Gastrocnemius medialis (tissue), 4 donors: ENCODE measurements at places on chromosomes 5 and 9.
A peak's percentile ranks its signal among the peaks of the same experiment; 100 is the strongest.

DNA sequence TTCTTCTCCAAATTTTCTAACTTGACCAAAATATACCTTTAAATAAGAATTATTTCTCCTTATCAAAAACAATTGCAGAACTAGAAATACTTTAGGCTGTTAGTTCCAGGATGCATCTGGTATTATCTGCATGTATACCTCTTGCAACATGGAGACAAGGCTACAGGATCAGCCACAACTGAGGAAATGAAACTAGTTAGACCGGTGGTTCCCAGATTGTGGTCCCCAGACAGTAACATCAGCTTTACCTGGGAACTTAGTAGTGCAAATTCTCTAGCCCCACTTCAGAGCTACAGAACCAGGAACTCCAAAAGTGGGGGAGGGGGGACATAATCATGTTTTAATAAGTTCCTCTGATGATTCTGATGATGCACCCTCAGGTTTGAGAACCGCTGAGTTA, 61.6 kb upstream of the C9orf72 start:
- DNase-seq = no peak

GRCh38 chr9:124710766-124711165, 60.3 kb downstream of the NR6A1 start:
- no peak for DNase-seq

DNA sequence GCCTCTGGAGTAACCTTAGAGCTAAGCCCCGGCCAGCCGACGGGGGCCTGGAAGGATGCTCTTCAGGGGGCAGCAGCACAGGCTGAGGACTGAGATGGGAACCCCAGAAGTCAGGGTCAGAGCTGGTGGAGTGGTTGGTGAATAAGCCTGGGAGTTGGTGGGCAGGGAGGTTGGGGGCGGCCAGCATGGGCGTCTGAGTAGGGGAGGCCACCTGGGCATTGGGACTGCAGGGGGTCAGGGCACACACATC, 14.4 kb downstream of the NINJ1 start:
- DNase-seq = no peak

GRCh38 chr5:32390819-32391591, 53.5 kb downstream of the ZFR start:
- DNase-seq = no peak

DNA sequence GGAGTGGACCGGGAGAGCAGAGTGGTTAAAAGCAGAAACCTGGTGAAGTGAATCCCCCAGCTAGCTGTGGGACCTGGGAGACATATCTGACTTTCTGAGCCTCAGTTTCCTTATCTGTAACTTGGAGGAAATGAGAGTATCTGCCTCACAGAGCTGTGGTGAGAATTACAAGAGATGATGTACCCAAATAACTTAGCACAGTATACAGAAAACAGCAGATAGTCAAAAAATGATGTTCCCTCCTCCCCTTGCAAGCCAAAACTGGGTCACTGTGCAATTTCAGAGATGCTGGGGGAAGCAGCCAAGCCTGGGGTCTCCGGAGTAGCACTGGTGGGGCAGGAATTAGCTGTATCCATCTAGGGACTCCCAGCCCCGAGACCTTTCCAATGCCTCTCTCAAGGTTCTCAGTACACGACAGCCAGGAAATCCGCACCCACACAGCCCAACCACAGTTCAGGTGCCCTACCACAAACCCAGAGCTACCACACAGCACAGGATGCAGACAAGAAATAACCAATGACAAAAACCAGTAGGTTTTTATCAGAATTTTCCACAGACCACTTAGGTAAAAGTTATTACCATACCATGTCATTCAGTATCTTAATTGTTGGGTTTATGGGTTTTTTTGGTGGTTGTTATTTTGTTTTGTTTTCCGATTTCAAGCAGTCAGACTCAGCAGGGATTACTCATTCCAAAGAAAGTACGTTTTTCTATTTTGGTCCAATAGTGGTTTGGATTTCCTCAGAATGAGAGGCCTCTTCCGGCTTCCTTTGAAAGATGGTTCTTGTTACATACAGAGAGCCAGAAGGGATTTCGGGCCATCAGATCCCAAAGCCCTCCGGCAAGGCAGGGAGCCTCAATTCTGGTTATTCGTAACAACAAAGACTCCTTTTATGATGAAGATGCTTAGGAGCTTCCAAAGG, 4.9 kb upstream of the HRH2 start:
- no peak for DNase-seq

DNA sequence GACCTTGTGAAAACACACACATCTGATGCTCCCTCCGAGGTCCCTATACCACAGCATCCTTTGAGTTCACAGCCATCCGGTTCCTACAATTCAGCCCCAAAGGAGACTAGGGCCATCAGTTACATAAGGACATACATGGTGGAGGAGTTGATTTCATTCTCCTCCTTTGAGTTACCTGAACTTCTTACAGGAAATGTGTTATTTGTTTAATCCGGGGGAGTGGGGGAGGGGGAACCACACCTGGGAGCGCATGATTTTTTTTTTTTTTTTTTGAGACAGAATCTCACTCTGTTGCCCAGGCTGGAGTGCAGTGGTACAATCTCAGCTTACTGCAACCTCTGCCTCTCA, 30.7 kb downstream of the SEMA4D start:
- no peak for DNase-seq

GRCh38 chr5:69010476-69010875, 83.3 kb upstream of the SLC30A5 start:
- no peak for DNase-seq

GRCh38 chr9:15524845-15525455, 14.2 kb upstream of the PSIP1 start:
- DNase-seq = no peak

- peak; percentile 53 for DNase-seq
Measured at GRCh38 chr9:128341435-128341849, 1.1 kb downstream of the SLC27A4 start.

GRCh38 chr9:114272739-114273431, 50.0 kb upstream of the ORM1 start:
- DNase-seq = peak; percentile 11

DNA sequence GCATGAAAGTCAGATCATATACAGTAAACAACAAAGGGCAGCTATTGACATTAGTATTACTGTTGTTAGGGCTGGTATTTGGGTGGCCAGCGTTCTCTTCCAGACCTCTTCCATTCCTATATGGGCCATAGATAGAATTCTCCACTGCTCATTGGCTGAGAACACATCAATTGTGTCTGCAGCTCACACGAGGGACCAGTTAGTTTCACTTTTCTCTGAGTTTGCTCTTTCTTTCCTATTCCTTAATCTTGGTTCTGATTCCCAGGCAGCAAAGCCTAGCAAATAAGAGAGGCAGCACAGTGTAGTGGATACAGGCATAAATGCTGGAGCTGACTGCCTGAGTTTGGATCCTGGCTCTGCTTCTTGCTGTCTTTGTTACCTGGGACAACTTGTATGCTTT, 476.4 kb downstream of the SPOCK1 start:
- DNase-seq = no peak

GRCh38 chr9:100150214-100150613, 51.2 kb downstream of the INVS start:
- no peak for DNase-seq

DNA sequence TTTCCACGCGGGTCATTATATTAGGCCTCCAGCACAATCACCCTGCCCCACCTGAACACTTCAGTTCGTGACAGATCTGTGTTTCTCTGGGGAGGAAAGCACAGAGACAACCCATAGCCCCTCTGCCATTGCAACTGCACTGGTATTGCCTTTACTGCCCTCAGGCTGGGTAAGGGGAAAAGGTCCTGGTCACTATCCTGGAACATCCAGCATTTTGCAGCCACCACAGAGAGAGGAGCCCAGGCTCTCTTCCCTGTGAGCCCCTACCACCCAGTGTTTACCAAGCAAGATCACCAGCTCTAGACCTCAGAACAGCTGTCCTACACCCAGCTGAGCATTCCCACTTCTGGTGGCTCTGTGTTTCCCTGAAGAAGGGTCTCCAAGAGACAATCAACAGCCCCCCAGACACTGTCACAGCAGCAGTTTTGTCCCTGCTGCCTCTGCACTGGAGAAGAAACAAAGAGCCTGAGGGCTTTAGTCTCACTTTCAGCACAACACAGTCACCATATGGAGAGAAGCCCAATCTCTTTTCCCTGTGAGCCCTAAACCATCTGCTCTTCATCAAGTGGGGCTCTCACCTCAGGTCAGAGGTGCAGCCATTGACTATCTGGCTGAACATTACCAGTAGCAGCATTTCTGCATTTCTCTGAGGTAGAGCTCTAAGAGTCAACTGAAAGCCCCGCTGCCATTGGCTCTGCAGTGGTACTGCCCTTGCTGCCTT, 655.2 kb upstream of the FAM174A start:
- no peak for DNase-seq

- no peak for DNase-seq
Measured at GRCh38 chr9:99210572-99210971, 11.2 kb downstream of the ALG2 start.

DNA sequence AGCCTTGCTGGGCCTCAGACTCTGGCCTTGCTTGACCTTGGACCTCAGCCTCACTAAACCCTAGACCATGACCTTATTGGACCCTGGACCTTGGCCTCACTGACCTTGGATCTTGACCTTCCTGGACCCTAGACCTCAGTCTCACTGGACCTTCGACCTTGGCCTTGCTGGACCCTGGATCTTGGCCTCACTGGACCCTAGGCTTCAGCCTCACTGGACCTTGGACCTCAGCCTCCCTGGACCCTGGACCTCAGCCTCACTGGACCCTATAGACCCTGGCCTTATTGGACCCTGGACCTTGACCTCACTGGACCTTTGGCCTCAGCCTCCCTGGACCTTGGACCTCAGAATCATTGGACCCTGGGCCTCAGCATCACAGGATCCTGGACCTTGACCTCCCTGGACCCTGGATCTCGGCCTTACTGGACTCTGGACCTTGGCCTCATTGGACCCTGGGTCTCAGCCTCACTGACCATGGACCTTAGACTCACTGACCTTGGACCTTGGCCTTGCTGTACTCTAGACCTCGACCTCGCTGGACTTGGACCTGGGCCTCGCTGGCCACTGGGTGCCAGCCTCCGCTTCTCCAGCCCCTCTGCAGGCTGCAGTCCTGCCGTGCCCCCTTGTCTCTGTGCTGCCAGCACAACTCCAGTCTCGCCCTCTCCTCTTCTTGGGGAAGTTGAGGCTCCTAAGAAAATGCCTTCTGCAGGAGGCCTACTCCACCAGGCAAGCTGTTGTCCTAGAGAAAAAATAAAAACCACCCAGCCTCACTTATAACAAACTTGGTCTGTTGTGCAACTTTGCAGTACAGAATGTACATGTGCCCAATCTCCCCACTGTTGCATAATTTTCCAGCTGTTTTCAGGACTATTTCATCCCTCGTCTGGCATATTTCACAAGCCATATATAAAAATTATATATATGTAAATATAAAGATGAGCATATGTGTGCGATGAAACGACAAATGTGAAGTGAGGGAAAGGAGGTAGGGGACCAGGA, 11.0 kb upstream of the ADAMTS2 start:
- DNase-seq = no peak

DNA sequence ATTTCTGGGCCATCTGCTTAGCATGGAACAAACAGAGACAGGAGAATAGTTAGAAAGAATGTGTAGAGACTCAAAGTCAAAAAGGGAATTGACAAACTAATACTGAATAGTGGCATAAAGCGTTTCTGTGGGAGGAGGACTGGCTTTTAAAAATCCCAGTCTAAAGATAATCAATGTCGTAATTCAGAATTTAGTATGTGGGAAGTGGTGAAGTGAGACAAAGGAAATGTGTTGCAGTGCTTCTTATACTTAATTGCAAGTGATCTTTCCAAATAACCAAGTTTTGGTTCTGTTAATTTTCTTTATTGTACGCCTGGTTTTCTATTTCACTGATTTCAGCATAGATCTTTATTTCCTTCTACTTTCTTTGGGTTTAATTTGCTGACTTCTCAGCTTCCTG, 133.2 kb downstream of the ENTREP1 start:
- DNase-seq = no peak

DNA sequence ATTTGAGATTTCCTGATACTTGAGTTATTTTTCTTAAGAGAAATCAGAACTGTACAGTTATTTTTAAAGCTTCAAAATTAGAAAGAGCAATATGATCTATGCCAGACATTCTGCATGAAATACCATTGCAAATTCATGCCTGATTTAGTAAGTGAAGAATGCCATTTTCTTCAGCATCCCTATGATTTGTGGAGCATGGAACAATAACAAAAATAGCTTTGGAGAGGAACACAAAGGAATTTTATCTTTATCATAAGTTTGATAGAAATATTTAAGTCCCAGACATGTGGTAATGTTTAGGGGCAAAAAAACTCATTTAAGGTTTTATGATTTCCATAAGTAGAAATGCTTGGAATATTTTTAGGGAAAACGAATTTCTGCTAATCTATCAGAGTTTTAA, 1863.4 kb downstream of the EFNA5 start:
- DNase-seq = no peak

DNA sequence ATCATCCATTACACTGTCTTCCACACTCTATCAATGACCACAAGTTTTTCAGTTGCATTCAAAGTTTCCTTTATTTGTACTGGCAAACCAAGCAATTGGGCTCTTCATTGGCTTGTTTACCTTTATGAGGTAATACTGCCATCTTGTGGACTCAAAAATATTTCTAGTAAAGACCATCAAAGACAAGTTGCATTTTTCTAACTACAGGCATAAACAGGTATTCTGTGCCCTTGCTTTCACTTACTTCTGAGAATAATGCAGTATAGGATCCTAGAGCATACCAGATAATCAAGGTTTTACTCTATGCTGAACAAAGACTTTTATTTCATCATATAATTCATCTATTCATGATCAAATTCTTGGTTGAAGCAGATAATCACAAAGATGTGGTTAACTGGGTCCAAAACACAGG, 173.7 kb upstream of the POU5F2 start:
- no peak for DNase-seq

- no peak for DNase-seq
Measured at GRCh38 chr5:56671571-56671970, 143.8 kb upstream of the MAP3K1 start.

DNA sequence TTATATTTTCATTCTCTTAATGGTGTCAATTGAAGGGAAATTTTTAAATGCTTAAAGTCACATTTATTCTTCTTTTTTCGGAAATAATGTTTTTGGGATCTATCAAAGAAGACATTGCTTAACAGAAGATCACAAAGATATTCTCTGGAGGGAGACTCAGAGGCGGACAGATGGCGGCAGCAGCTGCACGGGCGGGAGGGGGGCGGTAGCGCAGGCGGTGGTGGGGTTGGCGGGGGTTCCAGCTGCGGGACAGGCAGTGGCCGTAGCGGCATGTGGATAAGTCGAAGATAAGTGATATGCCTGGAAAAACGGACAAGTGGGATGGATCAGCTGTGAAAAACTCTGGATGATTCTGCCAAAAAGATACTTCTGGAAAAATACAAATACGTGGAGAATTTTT, 31.6 kb upstream of the ZDHHC11B start:
- DNase-seq = no peak
